ENCODE measurements at places on chromosomes 1 and 21.

- DNase-seq = no peak
These were observed 24.9 kb downstream of the SYT11 start for GRCh38 chr1:155884031-155884960.

DNA sequence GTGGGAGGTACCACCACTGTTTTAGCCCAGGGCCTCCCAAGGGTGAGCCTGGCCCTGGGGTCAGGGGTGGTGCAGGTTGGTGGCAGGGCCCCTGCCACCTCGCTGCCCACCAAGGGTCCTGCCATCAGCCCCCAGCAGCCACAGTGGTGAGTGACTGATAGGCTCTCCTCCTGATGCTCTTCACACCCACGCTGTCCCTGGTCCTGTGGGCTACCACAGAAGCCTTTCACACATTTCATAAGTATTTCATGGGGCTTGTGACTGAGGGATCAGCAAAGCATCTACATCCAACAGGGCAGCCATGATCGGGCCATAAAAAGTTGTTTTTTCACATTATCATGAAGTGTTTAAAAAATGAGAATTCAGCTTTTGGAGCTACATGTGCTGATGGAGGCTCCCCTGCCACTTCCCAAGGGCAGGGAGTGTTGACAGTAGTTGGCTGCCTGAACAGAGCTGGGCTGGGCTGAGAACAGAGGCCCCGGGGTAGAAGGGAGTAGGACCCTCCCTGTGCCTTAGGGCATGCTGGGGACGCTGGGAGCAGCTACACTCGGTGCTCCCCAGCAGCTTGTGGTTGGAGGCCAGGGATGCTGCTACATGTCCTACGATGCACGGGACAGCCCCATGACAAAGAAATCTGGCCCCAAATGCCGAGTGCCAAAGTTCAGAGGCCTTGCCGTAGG lies 73.1 kb upstream of the TMEM51 start:
- no peak for DNase-seq

DNA sequence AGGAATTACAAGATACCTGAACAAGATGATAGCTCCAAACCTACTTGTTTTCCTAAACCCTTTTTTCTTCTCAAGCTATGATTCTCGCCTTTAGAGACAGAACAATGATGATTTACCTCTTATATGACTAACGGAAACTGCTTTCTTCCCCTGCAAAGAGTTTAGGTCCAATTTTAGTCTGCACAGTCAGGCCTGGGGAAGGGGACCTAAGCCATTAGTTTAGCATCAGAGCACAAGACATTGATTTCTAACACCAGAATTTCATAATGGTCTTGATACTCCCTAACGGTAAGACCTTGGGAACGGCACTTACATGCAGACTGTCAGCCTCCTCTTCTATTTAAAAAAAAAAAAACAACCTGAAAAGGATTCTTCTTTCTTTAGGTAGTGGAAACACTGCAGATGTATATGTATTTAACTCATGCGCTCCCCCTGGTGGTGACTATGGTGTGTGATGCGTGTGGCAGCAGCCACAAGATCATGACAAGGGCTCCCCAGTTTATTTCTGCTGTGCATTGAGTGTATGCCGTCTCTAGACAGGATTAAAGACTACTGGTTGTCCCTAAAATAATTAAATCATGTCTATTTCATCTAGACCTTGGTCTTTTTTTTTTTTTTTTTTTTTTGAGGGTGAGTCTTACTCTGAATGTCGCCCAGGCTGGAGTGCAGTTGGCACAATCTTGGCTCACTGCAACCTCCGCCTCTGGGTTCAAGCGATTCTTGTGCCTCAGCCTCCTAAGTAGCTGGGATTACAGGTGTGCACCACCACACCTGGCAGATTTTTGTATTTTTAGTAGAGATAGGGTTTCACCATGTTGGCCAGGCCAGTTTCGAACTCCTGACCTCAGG lies 37.3 kb upstream of the TMEM222 start:
- peak; percentile 90 for DNase-seq

DNA sequence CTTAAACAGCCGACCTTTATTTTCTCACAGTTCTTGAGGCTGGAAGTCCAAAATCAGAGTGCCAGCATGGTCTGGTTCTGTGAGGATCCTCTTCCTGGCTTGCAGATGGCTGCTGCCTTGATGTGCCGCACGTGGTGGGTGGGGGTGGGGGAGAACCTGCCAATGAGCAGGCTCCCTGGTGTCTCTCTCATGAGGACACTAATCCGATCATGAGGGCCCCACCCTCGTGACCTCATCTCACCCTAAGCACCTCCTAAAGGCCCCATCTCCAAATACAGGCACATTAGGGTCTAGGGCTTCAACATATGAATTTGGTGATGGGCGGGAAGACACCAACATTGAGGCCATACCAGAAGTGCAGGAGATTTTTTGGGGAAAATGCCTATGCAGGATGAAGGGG lies 37.8 kb downstream of the ACTN2 start:
- DNase-seq = no peak

GRCh38 chr1:169892927-169893644 lies 610 bp downstream of the SCYL3 start:
- peak; percentile 11 for DNase-seq

- peak; percentile 58 for DNase-seq
These were observed 113.5 kb downstream of the PRDM2 start for GRCh38 chr1:13813398-13814012.

DNA sequence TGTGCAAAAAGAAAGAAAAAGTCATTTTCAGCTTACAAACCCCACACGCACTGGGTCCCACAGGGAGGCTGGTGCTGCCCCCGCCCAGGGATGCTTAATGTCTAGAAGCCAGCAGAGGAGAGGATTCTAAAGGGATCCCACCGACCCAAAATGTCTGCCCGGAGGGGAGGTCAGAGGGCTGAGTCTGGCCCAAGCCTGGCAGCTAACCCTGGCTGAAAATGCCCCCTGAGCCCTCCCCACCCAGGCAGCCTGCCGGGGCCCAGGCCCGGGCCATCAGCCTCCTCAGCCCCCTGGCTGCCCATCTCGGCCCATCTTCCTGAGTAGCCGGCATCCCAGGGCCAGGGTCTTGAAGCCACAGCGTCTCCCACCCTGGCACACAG lies 33.5 kb downstream of the ACOT7 start:
- no peak for DNase-seq

DNA sequence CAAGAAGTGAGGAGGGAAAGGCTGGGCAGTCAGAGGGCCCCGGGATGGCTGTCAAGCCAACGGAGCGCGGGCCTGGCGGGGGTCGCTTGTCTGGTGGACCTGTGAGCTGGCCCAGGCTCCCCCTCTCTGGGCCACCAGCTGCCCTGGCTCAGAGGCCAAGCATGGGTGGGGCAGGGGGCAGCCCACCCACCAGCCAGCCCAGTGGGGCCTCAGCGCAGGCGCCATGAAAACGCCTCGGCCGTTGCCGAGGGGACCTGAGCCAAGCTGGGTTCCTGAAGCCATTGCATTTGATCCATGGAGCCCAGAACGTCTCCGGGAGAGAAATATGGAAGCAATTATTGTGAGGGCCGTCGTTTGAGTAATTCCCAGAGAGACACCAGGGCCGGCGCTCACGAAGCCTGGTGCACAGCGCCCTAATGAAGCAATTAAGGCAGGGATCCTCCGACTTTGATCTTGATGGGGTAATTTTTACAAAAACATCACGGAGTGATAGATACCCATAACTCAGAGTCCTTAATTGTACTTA lies 90.5 kb upstream of the TTC34 start:
- no peak for DNase-seq

DNA sequence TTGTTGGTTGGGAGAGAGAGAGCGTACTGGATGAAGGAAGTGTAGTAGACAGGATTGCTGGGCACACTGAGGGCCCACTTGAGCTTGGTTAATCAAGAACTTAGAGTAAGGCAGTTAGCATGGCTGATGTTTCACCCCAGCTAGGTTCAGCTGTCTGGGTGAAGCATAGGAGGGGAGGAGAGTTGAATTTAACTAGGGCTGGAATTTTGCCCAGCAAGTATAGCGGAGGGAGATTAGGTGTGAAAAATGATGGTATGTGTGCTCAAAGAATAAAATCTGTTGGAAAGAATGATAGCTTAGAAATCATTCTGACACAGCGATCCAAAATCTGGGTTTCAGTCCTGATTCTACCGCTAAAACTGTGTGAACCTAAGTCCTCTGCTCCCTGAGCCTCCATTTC lies 461.5 kb upstream of the PROX1 start:
- no peak for DNase-seq

DNA sequence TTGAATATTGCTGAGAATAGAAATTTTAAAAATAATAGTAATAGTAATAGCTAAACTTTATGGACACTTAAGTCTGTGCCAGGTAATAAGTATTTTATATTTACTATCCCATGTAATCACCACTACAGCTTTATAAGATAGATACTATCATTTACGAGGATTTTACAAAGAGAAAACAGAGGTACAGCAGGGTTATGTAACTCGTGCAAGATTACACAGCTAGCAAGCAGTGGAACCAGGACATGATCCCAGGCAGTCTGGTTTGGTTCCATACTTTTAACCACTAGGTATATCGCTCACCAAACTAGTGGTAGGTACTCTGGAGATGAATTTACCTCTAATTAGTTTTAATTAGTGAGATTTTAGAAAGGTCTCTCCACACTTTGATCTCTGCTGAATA lies 42.5 kb downstream of the SPAG17 start:
- DNase-seq = no peak

- no peak for DNase-seq
These were observed 48.1 kb downstream of the CAMSAP2 start for GRCh38 chr1:200786788-200787187.

GRCh38 chr1:246726881-246727280 lies 2.7 kb downstream of the SCCPDH start:
- DNase-seq = no peak

DNA sequence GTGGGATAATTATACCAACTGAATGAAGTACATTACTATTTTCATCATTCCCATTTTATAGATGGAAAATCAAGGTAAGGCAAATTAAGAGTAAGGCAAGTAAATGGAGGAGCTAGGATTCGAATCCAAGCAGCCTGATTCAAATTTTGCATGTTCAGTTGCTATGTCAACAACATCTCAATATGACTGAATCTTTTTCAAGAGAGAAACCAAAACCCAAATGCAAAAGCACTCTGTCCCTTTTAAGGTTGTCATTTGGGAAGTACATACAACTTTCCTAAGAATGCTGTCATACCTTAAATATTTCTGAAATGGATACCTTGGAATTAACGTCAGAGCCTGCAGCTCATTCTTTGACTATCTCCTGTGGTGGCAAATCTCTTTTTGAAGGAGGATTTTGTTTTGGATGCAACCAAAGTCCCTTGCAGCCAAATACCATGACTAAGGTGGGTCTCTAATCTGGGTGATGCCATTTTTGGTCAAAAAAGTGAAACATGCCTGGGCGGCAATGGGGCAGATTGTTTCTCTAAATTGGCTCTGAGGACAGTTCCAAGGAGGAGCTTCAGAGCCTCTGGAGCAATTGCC lies 25.4 kb downstream of the ADAMTS1 start:
- DNase-seq = no peak

DNA sequence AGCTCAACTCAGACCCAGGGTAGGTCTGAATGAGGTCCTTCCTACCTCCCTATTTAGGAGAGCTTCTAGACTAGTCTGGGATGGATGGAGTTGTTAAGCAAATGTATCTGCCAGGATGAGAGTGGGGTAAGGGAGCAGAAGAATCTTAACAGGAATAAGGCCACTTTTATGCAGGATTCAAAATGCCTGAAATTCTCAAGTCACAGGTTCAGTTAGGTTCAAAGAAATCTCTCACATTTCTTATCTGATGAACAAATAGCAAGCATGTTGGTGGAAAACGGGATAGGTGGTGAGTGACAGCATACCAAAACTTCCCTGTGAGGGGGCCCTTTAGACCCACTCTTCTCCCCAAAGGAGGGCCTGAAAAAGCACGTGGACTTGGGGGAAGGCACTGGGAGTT lies 3.0 kb downstream of the SLAMF9 start:
- no peak for DNase-seq

- no peak for DNase-seq
These were observed 45.5 kb downstream of the EIF4G3 start for GRCh38 chr1:21131200-21131599.

- DNase-seq = no peak
These were observed 96.8 kb upstream of the DPT start for GRCh38 chr1:168825820-168826219.

GRCh38 chr1:8431019-8431418 lies 113.1 kb downstream of the SLC45A1 start:
- DNase-seq = no peak

DNA sequence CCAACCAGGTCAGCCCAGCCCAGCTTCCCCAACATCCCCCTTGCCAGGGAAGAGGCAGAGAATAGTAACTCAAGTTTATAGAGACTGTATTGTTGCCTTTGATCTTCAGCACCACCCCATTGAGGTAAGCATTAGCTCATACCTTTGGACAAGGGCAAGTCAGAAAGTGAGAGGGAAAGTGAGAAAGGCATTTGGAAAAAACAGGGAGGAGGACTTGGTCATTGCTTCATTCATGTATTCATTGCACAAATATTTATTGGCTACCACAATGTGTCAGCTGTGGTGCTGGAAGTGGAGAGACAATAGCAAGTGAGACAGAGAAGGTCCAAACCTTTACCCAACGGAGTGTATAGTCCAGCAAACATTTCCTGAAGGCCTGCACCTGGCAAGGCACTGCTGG lies 561.2 kb downstream of the KIF26B start:
- no peak for DNase-seq

DNA sequence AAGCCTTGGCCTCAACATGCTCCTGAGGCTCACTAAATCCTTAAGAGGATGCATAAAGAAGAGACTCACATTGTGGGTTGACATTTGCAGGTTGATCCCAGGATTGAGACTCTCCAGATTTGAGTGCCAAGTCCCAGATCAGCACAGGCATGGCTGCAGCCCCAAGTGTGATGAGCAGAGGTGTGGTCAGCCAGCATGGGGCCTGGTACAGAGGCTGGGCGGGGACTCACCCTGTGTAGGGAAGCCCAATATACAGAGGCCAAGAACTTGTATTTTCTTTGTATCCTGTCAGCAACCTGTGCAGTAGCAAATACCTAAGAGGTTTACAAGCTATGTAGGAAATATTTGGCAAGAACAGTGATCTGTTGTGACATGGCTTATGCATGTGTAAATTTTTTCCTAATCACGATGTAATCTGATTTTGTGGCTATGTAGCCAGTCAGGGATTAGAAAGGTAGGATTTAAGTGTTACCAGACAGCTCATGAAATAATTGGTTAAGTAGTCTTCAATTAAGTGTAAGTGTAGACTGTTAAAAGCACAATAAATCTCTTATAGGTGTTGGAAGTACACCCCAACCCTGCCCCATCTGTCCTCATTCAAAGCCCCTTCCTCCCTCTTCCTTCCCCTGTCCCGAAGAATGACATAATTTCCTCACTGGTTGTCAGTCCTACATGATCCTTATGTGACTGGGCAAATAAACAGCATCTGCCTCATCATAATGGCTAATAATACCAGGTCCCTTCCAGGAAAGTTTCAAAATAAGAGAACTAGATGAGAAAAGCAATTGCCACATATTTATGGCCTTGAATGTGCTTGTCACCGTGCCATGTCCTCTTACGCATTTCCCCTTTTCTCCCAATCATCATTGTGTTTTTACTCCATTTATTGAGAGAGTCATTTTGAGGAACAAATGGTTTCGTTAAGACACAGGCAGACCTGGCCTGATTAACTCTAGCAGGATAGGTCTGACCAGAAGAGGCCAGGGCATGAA lies 120.9 kb downstream of the HLX start:
- DNase-seq = no peak

Data from stimulated activated CD4-positive, alpha-beta T cell treated with anti-CD3 and anti-CD28 coated beads, Interleukin-2, amount 100 ng/mL, for 48 hours (primary cell).